ENCODE measurements at places on chromosomes 13 and 19.
A peak's percentile ranks its signal among the peaks of the same experiment; 100 is the strongest.

GRCh38 chr13:48749144-48749543 lies 95.4 kb downstream of the CYSLTR2 start:
- DNase-seq, result no peak

- DNase-seq, result no peak
Observed at GRCh38 chr13:36788276-36788675, 30.7 kb upstream of the RFXAP start.

DNA sequence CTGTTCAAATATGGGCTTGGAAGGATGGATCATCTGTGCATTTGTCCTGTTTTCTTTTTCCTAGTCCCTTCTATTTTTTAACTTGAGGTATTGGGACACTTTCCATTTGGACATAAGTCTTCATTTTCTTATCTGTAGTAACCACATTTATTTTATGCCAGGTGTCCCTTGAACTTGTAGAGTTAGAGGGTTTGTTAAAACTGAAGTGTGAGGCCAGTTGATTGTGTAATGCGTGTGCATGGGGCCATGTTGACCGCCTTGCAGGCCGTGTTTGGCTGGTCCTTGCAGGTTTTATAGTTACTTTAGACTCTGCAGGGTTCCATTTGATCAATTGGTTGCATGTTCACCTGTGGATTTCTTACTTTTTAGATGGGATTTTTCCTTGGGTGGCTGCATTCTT lies 21.0 kb downstream of the SAE1 start:
- DNase-seq, result no peak

GRCh38 chr13:23472189-23472588 lies 38.7 kb upstream of the SACS start:
- DNase-seq, result no peak

- DNase-seq, result no peak
Observed at GRCh38 chr13:46523972-46524752, 28.8 kb upstream of the LRCH1 start.

DNA sequence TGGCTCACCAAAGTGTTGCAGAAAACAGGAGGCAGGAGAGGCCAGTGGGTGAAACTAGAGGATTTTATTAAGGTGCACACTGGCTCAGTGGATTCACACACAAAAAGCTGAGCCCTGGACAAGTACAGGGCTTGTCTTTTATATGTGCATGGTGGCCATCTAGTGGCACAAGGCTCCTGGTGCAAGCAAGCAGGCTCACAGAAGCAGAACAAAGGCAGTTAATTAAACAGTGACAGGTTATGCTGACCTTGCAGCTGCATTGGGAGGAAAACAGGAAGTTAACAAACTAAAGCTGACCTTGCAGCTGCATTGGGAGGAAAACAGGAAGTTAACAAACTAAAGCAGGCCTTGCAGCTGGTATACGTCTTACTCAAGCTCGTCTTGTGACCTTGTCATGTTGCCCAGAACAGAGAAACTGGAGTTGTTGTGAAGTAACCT lies 65.3 kb upstream of the ZNF681 start:
- no peak for DNase-seq

DNA sequence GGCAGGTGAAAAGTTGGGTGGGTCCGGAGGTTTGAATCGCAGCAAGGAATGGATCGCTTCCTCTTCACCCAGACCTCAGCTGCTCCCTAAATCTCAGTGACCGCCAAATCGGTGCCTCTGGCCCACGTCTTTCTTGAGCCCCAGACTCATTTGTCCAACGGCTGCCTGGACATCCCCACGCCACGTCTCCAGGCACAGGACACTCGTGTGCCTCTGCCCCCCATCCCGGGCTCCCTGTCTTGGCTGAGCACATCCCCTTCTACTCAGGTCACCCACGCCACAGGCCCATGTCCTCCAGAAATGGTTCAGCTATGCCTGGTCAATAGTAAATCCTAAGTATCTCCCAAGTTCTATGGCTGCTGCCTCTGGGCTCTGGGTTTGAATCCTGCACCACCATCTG lies 56.6 kb downstream of the CDADC1 start:
- no peak for DNase-seq

GRCh38 chr13:105971312-105971711 lies 564.1 kb downstream of the EFNB2 start:
- no peak for DNase-seq

DNA sequence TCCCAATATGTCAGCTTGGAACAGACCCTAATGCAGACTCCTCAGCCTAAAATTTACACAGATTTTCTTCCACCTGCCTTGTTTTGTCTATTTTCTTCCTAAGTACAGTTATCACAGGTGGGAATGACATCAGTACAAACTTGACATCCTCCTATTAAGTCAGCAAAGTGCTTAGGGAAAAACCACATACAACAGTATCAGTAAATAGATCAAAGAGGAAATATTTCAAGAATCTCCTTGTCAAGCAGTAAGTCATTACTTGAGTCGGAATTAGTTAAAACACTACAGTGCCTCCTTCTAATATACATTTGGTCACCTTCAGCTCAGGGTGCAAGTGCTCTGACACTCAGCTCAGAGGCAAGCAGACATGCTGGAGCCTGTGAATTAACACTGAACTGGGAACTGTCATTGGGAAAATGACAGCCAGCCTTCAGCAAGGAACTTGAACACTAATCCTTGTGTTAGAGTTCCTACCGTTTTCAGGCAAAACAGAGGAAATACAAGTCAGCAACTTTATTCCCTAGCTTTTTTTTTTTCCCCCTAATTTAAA lies 394.3 kb upstream of the HTR2A start:
- DNase-seq, result no peak

DNA sequence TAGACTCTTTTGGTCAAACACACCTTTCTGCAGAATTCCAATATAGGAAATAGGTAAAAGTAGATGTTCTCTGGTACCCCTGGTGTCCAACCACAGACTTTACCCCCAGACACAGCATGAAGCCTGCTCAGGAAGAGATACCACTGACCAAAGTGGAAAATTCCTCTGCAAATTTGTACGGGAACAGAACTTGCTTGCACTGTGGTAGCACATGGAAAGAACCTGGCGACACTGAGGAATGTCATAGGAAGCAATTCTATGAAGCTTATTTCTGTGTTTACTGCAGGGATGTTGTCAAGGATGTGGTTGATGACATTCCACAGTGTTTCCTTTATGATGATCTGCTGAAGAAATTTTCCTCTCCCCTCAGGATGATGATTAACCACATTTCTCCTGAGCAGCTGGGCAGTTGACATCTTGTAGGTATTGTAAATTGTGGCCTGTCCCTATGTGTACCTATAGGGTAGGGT lies 48.9 kb upstream of the TNFSF11 start:
- DNase-seq, result no peak

- DNase-seq, result no peak
Observed at GRCh38 chr13:27005556-27005955, 166.1 kb downstream of the USP12 start.

GRCh38 chr13:44259045-44260027 lies 114.3 kb upstream of the SERP2 start:
- peak; percentile 18 for DNase-seq

GRCh38 chr19:36258028-36258875 lies 43.3 kb downstream of the ZNF146 start:
- no peak for DNase-seq

DNA sequence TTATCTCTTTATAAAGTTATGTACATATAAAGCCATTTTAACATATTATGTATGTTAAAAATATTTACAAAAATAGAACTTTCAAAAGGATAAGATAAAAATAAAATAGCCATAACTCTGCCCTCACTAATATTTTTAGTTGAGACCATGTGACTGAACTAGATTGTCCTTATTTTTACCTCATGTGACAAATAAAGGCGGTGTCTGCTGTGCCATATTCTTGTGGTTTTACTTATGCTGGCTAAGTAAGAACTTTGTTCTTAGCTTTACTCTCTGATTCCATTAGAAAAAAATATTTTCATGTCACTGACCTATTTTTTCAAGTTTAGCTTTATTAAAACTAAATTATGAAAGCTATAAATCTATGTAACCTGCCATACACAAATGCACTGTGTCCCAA lies 135.6 kb upstream of the TSC22D1 start:
- no peak for DNase-seq

DNA sequence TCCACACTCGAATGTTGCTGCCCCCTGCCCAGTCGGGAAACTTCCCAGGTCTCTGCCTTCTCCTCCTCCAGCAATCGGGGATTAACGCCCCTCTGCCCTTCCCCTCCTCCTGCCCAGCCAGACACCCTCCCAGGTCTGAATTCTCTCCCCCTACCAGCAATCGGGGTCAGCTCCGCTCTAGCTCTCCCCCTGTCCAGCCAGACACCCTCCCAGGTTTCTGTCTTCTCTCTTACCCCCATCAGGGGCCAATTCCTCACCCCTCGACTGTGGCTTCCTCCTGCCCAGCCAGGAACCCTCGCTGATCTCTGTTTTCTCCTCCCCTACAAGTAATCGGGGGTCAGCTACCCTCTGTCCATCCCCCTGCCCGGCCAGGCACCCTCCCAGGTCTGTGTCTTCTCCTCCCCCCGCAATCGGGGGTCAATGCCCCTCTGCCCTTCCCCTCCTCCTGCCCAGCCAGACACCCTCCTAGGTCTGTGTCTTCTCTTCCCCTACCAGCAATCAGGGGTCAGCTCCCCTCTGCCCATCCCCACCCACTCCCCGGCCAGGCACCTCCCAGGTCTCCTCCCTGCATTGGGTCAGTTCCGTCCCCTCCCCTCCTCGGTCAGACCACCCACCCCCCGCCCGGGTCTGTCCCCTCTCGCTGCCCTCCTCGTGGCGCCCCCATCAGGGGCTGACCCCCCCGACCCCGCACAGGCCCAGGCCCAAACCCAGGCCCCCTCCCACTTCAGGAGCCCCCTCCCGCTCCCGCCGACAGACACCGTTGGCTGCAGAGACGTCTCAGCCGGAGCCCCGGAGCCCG lies 668 bp downstream of the ZFR2 start:
- DNase-seq, result no peak

DNA sequence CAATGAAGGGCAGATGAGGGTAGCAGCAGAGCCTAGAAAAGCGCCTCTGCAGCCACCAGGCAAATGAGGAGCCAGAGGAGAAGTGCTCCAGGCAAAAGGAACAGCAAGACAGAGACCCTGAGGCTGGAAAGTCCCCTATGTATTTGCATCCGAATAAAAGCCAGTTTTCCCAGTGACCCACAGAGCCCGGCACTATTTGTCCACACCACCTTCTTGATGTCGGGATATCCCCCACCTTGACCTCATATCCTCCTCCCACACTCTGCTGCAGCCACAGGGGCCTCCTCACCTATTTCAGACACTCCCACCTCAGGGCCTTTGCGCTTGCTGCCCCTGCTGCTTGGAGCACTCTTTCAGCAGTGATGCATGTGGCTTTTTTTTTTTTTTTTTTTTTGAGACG lies 6.6 kb downstream of the ATG4D start:
- DNase-seq, result no peak

DNA sequence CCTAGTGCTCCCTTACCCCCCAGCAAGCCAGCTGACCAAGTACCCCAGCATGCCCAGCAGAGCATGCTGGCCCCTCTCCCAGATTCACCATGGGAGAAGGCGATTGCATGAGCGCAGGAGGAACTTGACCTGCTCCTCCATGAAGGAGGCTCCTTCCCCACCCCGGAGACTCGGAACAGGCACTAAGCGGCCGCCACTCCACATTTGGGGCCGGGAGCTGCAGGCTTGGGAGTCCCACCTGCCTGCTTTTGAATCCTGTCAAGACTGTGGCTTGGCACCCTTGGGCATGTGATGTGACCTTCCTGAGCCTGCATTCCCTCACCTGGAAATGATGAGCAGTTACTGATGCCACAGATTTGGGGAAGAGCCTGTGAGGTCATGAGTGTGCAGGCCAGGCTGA lies 12.7 kb upstream of the TIMM50 start:
- DNase-seq, result no peak

DNA sequence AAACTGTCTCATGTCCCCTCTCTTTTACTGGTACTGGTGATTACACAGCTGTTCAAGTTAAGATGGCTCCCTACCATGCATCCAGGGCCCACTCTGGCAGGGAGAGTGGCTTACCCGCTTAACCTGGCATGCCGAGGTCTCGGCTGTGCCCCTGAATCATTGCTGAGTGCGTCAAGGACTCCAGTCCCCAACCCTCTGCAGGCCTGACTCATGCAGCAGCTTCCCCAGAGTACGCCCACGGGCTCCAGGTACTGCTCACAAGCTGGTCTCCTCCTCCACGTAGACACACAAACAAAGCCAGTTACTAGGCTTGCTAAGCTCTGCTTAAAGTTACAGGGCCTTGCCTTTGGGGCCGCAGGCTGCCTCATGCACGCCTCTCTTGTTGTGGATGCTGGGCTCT lies 447.4 kb downstream of the COG6 start:
- DNase-seq, result peak; percentile 29

GRCh38 chr13:73334445-73334844 lies 275.6 kb downstream of the KLF5 start:
- no peak for DNase-seq

GRCh38 chr19:53657778-53658177 lies 26.0 kb downstream of the DPRX start:
- no peak for DNase-seq

DNA sequence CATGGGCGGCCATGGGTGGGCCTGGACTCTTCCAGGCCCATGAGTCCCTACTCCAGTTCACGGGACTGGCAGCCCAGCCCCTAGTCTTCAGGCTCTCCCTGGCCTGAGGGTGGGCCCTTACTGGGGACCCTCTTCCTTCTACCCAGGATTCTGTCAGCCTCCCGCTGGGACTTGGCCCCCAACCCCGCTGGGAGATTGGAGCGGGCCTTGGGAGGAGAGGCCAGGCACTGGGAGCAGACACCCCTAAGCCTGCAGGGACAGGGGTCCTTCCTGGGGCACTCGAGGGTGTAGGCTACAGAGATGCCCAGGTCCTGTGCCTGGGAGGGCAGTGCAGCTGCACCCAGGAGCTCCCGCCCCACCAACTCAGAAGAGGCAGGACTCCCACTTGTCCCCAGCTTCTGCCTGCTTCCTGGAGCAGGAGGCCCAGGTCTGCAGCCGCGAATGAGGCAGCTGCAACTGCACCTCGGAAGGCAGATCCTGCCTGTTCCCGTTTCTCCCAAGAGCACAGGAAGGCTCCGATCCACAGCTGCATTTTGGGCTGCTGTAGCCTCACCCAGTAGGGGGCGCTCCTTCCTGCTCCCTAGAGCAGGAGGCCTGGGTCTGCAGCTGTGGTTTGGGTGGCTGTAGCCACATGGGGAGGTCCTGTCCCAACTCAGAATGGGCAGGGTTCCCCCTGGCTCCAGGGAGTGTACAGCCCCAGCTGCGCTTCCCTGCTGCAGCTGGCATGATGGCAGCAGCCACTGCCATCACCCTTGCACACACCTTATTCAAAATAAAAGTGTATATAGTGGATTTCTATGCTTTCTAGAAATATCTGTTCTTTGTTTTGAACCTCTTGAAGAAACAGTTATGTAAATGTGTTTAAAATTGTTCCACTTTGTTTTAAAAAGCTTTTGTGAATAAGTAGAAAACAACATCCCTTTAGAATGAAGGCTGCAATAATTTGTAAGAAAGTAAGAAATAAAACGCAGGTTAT lies 46.8 kb downstream of the TEX26 start:
- DNase-seq, result peak; percentile 7

GRCh38 chr13:99261059-99261458 lies 2.9 kb upstream of the GPR18 start:
- no peak for DNase-seq
